ENCODE measurements at places on chromosomes 1 and 21. TPM values are rescaled to one million over a fixed set of nuclear protein-coding genes. Genes with fewer than 3 reads are reported as not detected.
A peak's percentile ranks its signal among the peaks of the same experiment; 100 is the strongest.

DNA sequence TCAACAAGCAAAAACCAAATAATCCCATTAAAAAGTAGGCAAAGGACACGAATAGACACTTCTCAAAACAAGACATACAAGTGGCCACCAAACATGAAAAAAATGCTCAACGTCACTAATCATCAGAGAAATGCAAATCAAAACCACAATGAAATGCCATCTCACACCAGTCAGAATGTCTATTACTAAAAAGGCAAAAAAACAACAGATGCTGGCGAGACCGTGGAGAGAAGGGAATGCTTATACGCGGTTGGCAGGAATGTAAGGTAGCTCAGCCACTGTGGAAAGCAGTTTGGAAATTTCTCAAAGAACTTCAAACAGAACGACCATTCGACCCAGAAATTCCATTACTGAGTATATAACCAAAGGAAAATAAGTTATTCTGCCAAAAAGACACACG is 145.1 kb upstream of the EDN2 start:
- DNase-seq = no peak

- no peak for DNase-seq
Measured at GRCh38 chr1:114040273-114041015, 61.2 kb downstream of the OLFML3 start.

GRCh38 chr1:236524895-236525184 is 1.1 kb downstream of the LGALS8 start:
- no peak for DNase-seq

- DNase-seq = no peak
Measured at GRCh38 chr1:46539972-46540371, 11.5 kb downstream of the KNCN start.

- no peak for DNase-seq
Measured at GRCh38 chr21:45302082-45303061, 14.7 kb upstream of the POFUT2 start.

- no peak for DNase-seq
Measured at GRCh38 chr1:24830680-24831272, 85.5 kb downstream of the CLIC4 start.

- DNase-seq = no peak
Measured at GRCh38 chr1:18635891-18636595, 5.4 kb downstream of the PAX7 start.

DNA sequence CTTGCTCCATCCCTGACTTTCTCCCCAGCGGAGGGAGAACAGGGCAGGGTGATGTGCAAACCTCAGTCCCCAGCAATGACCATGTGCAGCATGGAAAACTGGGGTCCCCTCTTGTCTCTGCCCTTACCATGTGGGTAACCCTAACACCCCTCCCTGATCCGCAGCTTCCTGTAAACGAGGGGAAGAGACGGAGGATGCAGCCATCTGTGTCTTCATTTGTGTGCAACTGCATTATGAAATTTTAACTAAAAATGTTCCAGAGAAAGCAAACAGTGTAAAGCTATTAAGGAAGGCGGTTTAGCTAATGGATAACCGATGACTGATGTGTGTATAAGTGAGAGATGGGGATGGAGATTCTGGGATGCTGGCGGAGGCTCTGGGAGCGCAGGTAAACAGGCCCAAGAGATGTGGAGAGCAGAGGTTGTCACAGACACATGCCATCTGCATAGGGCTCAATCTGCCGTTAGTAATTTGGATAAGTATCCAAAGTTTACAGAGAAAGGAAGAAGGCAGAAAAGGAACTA is 206.6 kb downstream of the DSCAM start:
- no peak for DNase-seq

DNA sequence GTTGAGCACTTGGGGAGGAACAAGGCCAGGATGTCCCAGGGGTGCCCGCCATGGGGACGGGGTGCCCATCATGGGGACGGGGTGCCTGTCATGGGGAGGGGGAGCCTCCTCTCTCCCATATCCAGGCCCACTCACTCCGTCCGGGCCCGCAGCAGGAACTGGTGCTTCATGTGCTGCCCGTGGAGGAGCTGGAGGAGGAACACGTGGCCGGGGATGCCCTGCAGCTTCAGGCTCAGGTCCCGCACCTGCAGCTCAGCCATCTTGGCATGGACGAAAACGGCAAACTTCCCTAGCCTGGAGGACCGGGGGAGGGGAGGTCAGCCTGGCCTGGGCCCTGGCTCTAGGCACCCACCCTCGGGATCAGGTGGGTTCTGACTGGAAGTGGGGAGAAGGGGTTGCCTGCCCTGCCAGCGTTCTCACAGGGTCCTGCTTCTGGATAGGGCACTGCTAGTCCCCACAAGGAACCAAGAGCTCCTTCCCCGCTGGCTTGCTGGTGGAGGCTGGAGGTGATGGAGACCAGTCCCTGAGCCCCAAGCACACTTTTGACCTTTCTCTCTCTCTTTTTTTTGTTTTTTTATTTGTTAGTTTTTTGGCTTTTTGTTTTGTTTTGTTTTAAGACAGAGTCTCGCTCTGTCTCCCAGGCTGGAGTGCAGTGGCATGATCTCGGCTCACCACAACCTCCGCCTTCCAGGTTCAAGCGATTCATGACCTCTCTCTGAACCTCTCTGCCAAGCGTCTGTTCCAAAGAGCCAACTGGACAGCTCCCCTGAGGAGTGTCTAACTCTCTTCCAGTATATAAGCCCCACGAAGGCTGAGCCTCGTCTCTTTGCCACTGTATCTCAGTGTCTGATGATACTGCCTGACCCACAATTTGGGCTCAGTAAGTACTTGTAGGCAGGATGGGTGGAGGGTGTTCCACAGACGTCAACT is 9.9 kb downstream of the ARHGEF19 start:
- no peak for DNase-seq

GRCh38 chr1:101221945-101222429 is 14.8 kb upstream of the S1PR1 start:
- DNase-seq = no peak

GRCh38 chr1:217895841-217896240 is 264.7 kb downstream of the SPATA17 start:
- DNase-seq = no peak

- no peak for DNase-seq
Measured at GRCh38 chr1:153962088-153963029, 978 bp downstream of the SLC39A1 start.

- no peak for DNase-seq
Measured at GRCh38 chr1:83931658-83932253, 67.2 kb downstream of the TTLL7 start.

GRCh38 chr1:183470961-183471742 is 1.1 kb upstream of the SMG7 start:
- peak; percentile 36 for DNase-seq

DNA sequence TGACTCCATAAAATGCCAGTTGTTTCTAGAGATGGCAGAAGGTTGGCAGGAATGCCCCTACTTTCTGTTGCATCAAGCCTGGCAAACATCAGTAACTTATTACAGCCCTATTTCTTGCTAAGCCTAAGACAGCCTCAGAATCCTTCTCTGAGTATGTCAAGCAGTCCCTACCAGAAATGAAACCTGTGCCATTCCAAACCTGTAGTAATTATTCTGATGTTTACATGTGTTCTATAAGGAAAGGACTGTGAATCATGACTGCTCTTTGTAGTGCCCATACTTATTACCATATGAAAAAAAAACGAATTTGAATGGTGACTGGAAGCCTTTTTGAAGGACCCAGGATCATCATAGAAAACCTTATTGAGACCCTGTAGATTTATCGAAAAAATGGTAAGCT is 5.4 kb downstream of the CDCA8 start:
- DNase-seq = no peak

- DNase-seq = no peak
Measured at GRCh38 chr21:37281993-37282392, 14.9 kb upstream of the VPS26C start.

DNA sequence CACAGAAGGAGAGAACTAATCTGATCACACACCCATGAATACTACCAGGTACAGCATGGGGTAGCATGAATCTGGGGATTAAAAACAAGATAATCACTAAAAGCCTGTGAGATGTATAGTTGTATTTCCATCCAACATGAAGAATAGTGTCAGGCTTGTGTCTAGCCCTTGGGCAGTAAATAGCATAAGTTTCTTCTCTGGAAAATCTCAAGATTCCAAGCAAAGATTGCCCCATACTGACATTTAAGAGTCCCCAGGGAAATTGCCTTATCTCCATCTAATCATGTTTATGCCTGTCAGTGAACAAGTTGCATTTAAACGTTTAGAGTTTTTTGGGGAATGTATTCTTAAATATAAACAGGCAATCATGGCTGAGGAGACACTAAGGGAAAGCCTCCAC is 109.2 kb upstream of the SERTAD4 start:
- DNase-seq = no peak

DNA sequence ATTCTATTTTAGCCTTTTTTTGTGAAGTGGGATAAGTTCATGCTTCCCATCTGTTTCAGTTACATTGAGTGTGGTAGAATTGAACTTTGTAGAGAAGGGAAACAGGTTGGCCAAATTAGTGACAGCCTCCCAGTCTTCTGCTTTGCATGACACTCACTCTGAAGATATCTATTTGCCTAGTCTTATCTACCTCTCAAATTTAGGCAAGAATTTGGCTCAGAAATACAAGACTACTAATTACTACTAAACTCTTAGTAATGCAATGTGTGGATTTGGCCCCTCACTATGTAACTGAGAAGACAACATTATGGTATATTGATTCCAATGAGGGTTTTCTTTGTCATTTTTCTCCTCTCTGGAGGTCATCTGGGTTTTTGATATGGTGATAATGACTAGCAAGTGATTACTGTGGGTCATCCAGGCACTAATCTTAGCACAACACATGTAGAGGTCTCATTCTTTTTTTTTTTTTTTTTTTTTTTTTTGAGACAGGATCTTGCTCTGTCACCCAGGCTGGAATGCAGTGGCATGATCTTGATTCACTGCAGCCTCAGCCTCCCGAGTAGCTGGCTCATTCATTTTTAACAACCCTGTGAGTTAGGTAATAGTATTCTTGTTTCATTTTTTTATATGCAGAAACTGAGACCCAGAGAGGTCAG is 6.3 kb downstream of the FAM20B start:
- DNase-seq = no peak

GRCh38 chr1:234433563-234434285 is 45.3 kb downstream of the TARBP1 start:
- DNase-seq = no peak

- DNase-seq = no peak
Measured at GRCh38 chr1:164058198-164058597, 500.8 kb upstream of the PBX1 start.

DNA sequence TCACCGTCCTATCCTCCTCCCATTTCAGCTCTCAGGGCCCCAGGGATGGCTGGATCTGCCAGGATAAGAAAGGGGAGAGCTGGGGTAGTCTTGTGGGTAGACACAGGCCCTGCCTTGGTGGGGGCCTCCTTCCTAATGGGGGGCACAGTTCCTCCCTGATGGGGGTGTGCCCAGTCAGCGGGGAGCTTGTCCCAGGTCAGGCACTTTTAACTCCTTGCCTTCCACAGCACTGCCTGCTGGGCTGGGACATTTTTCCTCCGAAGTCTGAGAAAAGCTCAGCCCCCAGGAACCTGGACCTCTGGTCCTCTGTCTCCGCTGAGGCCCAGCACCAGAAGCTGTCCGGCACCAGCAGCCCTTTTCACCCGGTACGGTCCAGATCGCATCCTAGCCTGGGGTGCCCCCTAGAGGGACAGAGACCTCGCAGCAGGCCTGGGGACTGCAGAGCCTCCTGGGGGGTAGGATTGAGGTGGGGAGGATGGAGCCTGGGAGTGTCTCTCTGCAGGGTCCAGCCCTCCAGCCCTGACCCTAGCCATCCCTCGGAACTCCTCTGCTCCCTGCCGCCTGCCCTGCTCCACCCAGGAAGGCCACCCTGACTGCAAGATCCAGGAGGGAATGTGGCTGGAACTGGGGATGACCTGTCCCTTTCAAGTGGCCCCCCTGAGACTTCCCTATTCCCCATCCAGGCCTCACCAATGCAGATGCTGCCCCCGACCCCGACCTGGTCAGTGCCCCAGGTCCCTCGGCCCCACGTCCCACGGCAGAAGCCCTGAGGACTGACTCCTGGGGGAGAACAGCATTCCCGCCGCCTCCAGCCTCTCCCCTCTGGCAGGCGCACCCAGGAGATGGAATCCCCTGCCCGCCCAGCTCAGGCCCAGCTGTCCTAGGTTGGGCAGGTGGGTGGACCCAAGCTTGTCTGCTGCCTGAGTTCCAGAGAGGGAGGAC is 12.0 kb downstream of the MIIP start:
- no peak for DNase-seq

- no peak for DNase-seq
Measured at GRCh38 chr1:53359934-53360276, 32.0 kb upstream of the LRP8 start.

GRCh38 chr1:50105433-50105832 is 3.3 kb upstream of the ELAVL4 start:
- DNase-seq = no peak

DNA sequence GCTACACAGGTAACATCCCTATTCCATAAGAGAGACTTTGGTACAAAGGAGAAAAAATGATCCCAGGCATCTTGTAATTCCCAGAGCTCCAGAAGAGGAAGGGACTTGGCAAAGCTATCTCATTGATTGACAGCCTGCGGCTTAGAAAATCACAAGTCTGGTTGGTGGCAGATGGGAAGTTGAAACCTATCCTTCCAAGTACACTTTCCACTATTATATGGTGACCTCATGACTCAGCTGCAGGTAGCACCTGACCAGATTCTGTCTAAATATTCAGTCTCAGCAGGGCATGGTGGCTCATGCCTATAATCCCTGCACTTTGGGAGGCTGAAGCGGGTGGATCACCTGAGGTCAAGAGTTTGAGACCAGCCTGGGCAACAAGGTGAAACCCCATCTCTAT is 89.9 kb downstream of the TIAM1 start:
- DNase-seq = no peak

- no peak for DNase-seq
Measured at GRCh38 chr21:45267390-45267760, 20.3 kb downstream of the POFUT2 start.

- no peak for DNase-seq
Measured at GRCh38 chr1:48692235-48692634, 84.5 kb downstream of the BEND5 start.

The TTLL7 gene
- total RNA-seq = 71.4 TPM

The C1orf141 gene
- not detected for total RNA-seq

The SYDE2 gene
- 17.0 TPM for total RNA-seq

The LAPTM5 gene
- total RNA-seq = 91.0 TPM

The PTPRF gene
- 55.1 TPM for total RNA-seq

The OR6N1 gene
- total RNA-seq = not detected

The PDE9A gene
- total RNA-seq = 4.2 TPM

The FAM3B gene
- 11.8 TPM for total RNA-seq

The ETS2 gene
- 120 TPM for total RNA-seq

The SPRR5 gene
- total RNA-seq = not detected

The COL16A1 gene
- total RNA-seq = 183 TPM

The NPHS2 gene
- not detected for total RNA-seq

The UBXN10 gene
- total RNA-seq = 0.28 TPM
